ENCODE measurements at places on chromosomes 3 and 15. TPM values are rescaled to one million over a fixed set of nuclear protein-coding genes. Genes with fewer than 3 reads are reported as not detected.

DNA sequence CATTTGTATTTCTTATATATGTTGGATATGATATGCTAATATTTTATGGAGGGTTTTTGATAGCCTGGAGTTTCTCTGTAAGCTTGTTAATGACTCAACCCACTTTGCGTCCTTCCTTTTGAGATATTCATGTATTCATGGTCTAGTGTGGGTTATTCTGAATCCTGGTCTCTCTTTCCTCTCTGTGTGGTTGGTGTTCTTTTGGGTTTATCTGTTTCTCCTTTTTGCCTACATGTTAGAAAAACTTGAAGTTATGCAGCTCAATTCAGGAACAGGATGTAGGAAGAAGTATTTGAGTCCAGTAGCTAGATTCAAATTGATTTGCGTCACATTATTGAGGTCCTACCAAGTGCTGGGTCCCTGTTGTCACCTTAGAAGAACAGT is 28.1 kb downstream of the CMTM7 start:
- H3K27me3 ChIP-seq, result no peaks in the 10 kb centered on the region
- no peaks in the 10 kb centered on the region for H3K36me3 ChIP-seq
- H3K4me1 ChIP-seq, result peaks cover 61% of the 10 kb centered on the region
- H3K4me3 ChIP-seq, result no peak overlapping the region
- DNase-seq, result no peak

GRCh38 chr3:69419276-69419675 is 33.4 kb upstream of the FRMD4B start:
- no peak overlapping the region for H3K4me3 ChIP-seq
- H3K27me3 ChIP-seq, result no peaks in the 10 kb centered on the region
- H3K4me1 ChIP-seq, result peaks cover 19% of the 10 kb centered on the region
- H3K27ac ChIP-seq, result no peak overlapping the region
- no peak for DNase-seq

GRCh38 chr15:55241891-55242290 is 45.1 kb upstream of the RSL24D1 start:
- no peak overlapping the region for H3K27ac ChIP-seq
- peaks cover 37% of the 10 kb centered on the region for H3K4me1 ChIP-seq
- H3K4me3 ChIP-seq, result no peak overlapping the region
- no peaks in the 10 kb centered on the region for H3K36me3 ChIP-seq
- H3K27me3 ChIP-seq, result no peaks in the 10 kb centered on the region

DNA sequence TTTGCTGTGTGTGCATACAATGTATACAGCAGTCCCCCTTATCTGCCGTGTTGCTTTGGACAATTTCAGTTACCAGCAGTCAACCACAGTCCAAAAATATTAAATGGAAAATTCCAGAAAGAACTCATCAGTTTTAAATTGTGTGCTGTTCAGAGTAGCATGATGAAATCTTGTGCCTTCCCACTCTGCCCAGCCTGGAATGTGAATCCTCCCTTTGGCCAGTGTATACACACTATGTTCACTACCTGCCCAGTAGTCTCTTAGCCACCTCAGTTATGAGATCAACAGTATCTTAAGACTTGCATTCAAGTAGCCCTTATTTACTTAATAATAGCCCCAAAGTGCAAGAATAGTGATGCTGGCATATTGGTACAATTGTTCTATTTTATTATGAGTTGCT is 133.6 kb upstream of the ABHD17C start:
- no peak overlapping the region for H3K27ac ChIP-seq
- DNase-seq, result no peak
- peaks cover 38% of the 10 kb centered on the region for H3K4me1 ChIP-seq
- H3K36me3 ChIP-seq, result no peaks in the 10 kb centered on the region

DNA sequence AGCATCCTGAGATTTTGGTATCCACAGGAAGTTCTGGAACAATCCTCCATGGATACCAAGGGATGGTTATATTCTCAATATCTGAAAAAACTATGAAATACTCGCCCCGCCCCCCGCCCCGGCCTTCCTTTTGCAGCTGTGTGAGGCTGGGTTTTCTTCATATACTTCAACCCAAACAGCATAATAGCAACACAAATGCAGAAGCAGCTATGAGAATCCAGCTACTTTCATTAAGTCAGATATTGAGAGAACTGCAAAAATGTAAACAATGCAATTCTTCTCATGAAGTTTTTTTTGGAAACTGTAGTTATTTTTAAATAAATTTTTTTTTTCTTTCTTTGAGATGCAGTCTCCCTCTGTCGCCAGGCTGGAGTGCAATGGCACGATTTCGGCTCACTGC is 10.9 kb upstream of the IDH2 start:
- no peak for DNase-seq
- no peaks in the 10 kb centered on the region for H3K36me3 ChIP-seq
- no peaks in the 10 kb centered on the region for H3K27me3 ChIP-seq
- no peaks in the 10 kb centered on the region for H3K4me1 ChIP-seq

DNA sequence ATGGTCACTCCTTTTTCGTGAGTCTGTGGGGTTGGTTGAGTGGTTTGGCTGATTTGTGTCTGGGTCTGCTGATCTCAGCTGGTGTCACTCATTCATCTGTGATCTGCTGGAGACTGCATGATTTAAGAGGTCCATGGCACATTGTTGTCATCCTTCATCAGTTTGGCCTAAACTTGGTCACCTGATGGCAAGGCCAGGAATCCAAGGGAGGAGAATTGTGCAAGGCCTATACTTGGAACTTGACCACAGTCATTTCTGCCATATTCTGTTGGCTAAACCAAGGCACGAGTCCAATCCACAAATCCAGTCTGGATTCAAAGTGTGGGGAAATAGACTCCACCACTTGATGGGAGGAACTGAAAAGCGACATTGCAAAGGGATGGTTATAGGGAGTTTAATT is 67.6 kb downstream of the CMTM8 start:
- no peak for DNase-seq
- no peak overlapping the region for H3K27ac ChIP-seq
- no peaks in the 10 kb centered on the region for H3K36me3 ChIP-seq
- H3K27me3 ChIP-seq, result no peaks in the 10 kb centered on the region

GRCh38 chr3:46824211-46824970 is 38.9 kb downstream of the MYL3 start:
- H3K27ac ChIP-seq, result no peak overlapping the region
- H3K4me3 ChIP-seq, result no peak overlapping the region
- no peaks in the 10 kb centered on the region for H3K4me1 ChIP-seq
- DNase-seq, result no peak
- no peaks in the 10 kb centered on the region for H3K36me3 ChIP-seq

DNA sequence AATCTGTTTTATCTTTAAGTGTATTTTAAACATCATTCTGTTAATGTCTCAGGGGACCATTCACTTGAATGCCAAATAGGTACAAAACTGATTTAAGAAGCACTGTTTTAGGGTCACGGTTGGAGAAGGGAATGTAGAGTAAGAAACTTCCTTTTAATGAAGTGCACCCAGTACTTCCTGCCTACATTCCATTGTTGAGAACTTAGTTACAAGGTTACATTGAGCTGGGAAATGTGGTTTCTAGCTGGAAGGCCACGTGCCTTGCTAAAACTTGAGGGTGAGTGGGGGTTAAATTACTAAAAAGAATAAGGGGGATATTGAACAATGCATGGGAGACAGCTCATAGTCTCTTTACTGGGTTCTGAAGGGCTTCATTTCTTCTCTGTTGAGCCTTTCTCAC is 78.3 kb upstream of the TBC1D5 start:
- H3K4me1 ChIP-seq, result no peaks in the 10 kb centered on the region
- no peak for DNase-seq
- no peaks in the 10 kb centered on the region for H3K27me3 ChIP-seq

- no peak overlapping the region for H3K4me3 ChIP-seq
- H3K36me3 ChIP-seq, result peaks cover 3% of the 10 kb centered on the region
- peak overlapping the region; percentile 79 for H3K27ac ChIP-seq
- H3K4me1 ChIP-seq, result peaks cover 15% of the 10 kb centered on the region
- H3K27me3 ChIP-seq, result no peaks in the 10 kb centered on the region
Measured at GRCh38 chr3:146223401-146224373, 27.2 kb downstream of the PLSCR4 start.

- no peaks in the 10 kb centered on the region for H3K4me1 ChIP-seq
- H3K4me3 ChIP-seq, result no peak overlapping the region
- no peaks in the 10 kb centered on the region for H3K36me3 ChIP-seq
Measured at GRCh38 chr15:62087671-62088352, 21.0 kb downstream of the C2CD4A start.

GRCh38 chr3:84925571-84925970 is 33.2 kb upstream of the CADM2 start:
- no peaks in the 10 kb centered on the region for H3K27me3 ChIP-seq
- no peaks in the 10 kb centered on the region for H3K4me1 ChIP-seq
- H3K4me3 ChIP-seq, result no peak overlapping the region
- no peak overlapping the region for H3K27ac ChIP-seq

DNA sequence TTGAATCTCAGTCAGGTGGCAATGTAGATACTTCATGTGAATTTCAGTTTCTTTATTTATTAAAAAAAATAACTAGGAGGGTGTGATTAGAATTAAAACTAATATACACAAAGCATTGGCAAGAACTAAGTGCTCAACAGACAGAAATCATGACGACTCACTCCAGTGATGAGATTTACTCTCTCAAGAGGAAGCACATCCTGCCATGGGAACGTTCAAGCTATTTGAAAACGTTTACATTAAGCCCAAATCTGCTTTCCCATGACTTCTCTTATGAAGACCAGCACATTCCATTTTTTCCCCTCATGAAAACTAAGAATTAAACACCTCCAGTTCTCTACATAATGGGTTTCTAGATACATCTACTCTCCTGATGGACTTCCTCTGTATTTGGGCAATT is 8.5 kb downstream of the WDR53 start:
- H3K27ac ChIP-seq, result no peak overlapping the region
- H3K4me1 ChIP-seq, result no peaks in the 10 kb centered on the region
- peaks cover 3% of the 10 kb centered on the region for H3K36me3 ChIP-seq

DNA sequence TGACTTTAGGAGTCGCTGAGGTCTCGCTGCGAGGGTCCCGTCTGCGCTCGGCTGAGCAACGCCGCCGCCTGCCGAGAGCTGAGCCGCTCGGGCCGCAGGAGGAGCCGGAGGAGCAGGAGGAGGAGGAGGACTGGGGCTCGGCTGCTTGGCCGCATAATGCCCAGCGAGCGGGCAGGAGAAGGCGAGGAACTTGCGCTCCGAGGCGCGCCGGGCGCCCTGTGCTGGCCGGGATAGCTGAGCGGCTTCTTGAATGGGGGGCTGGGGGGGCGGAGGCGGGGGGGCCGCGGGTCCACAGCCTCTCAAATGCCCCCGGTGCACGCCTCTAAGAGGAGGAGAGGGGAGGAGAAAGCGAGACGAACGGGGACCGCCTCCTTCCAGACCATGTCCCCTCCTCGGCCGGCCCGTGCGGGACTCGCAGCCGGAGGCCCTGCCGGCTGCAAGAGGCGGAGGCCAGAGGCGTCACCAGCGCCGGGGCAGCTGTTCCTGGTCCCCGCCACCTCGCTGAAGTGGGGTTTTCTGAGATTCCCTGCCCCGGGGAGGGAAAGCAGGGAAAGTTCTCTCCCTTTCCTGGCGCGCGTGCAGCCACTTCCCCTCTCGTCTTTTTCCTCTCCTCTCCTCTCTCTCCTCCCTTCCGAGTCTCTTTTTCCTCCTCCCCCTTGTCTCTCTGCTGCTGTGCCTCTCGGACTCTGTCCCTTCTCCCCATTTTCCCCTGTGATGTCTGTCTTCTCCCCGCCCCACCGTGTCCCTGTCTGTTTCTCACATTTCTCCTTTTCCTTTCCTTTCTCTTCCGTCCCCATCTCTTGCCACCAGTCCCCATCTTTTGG is at the start of gene ADAMTS9:
Gene ADAMTS9, minus strand, starts transcription at position 220 of the 824 bp plus-strand sequence. CDS start 343 bp downstream, outside the sequence.
- DNase-seq, result peak; percentile 94
- no peaks in the 10 kb centered on the region for H3K27me3 ChIP-seq
- H3K36me3 ChIP-seq, result peaks cover 5% of the 10 kb centered on the region
- peak within 1 kb of the TSS; percentile 53 for H3K4me3 ChIP-seq
- peaks cover 8% of the 10 kb centered on the region for H3K4me1 ChIP-seq
- peak within 1 kb of the TSS; percentile 94 for H3K27ac ChIP-seq

- no peaks in the 10 kb centered on the region for H3K4me1 ChIP-seq
- no peaks in the 10 kb centered on the region for H3K27me3 ChIP-seq
- H3K4me3 ChIP-seq, result no peak overlapping the region
- no peaks in the 10 kb centered on the region for H3K36me3 ChIP-seq
Measured at GRCh38 chr3:115134648-115135347, 12.3 kb downstream of the ZBTB20 start.

GRCh38 chr15:71316911-71317310 is 201.6 kb downstream of the THSD4 start:
- H3K4me3 ChIP-seq, result no peak overlapping the region
- no peaks in the 10 kb centered on the region for H3K27me3 ChIP-seq
- H3K36me3 ChIP-seq, result no peaks in the 10 kb centered on the region
- DNase-seq, result no peak
- no peak overlapping the region for H3K27ac ChIP-seq
- H3K4me1 ChIP-seq, result no peaks in the 10 kb centered on the region

DNA sequence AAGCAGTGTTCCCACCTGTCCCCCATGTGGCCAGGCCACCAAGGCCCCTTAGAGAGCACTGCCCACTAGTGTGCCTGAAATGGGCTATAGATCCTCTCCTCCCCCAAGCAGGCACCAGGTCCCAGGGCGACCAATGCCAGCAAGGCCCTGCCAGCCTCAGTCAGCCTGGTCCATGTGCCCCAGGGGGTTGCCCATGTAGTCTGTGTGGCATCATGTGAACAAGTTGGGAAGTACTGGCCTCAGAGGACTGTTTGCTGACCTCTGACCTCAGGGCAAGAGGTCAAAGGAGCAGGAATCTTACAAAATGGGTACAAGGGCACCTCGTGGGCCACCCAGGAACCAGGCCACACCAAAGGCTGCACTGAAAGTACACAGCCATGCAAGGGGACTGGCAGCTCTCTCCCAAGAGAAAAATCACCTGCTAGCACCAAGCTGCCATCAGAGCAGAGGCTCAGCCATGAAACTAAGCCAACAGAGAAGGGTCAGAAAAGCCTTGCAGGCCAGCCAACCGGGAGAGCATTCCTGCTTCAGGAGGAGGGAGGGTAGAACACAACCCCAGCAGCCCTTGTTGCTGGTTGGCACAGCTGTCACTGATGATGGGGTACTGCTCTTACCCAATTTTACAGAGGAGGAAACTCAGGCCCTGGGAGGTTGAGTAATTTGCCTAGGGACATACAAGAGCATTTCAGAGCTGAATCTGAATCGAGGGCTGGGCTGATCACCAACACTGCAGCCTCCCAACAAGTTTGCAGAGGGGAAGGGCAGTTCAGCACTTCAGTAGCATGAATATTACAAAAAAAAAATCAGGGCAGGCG is 5.2 kb upstream of the FURIN start:
- peak overlapping the region; percentile 76 for H3K27ac ChIP-seq
- H3K27me3 ChIP-seq, result no peaks in the 10 kb centered on the region
- no peak for DNase-seq
- H3K4me3 ChIP-seq, result no peak overlapping the region
- no peaks in the 10 kb centered on the region for H3K36me3 ChIP-seq
- H3K4me1 ChIP-seq, result peaks cover 49% of the 10 kb centered on the region

- H3K27ac ChIP-seq, result no peak overlapping the region
- H3K4me1 ChIP-seq, result no peaks in the 10 kb centered on the region
- no peaks in the 10 kb centered on the region for H3K27me3 ChIP-seq
- no peak overlapping the region for H3K4me3 ChIP-seq
Measured at GRCh38 chr3:160162440-160162839, 62.8 kb upstream of the C3orf80 start.

The COL6A5 gene
- total RNA-seq, result 3.9 TPM

The GABRB3 gene
- total RNA-seq, result 2.2 TPM

The SLCO2A1 gene
- 100 TPM for total RNA-seq

The TMIE gene
- total RNA-seq, result 0.49 TPM

The HES1 gene
- total RNA-seq, result 43.4 TPM

The CAMK2N2 gene
- not detected for total RNA-seq

The ACY1 gene
- 37.1 TPM for total RNA-seq
